Muscle of leg (tissue), 16 donors: ENCODE measurements at places on chromosomes 16 and 17.

- DNase-seq: no peak
Measured at GRCh38 chr17:62566996-62567578, 60.4 kb upstream of the MRC2 start.

GRCh38 chr17:58447039-58447975 lies 30.0 kb upstream of the RNF43 start:
- peak; percentile 58 for DNase-seq

GRCh38 chr17:69588827-69589239 lies 174.3 kb downstream of the MAP2K6 start:
- DNase-seq: no peak

DNA sequence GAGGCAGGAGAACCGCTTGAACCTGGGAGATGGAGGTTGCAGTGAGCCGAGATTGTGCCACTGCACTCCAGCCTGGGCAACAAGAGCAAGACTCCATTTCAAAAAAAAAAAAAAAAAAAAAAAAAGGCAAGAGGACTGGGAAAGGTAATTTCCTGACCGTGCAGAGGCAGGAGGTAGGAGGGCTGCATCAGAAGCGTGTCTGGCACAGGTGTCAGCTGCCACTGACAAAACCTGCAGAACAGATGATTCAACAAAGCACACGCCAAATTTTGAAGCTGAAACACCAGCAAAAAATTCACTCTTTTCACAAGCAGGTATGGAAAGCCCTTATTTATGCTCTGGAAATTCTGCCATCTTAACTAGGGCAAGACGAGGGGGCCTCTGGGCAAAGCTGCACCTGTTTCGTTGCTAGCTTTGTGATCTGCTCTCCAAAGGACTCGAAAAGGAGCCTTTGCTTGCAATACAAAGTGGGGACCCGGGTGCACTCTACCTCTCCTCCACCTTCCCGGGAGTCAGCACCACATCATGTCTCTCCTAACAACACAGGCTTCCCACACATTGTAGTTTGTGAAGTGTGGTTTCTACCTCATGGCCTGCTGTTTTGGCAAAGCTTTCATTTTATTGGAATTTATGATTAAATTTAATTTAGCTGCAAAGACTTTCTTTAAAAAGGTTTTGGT lies 33.7 kb downstream of the USP22 start:
- DNase-seq: no peak

GRCh38 chr17:78304549-78305037 lies 55.3 kb downstream of the SOCS3 start:
- peak; percentile 92 for DNase-seq

DNA sequence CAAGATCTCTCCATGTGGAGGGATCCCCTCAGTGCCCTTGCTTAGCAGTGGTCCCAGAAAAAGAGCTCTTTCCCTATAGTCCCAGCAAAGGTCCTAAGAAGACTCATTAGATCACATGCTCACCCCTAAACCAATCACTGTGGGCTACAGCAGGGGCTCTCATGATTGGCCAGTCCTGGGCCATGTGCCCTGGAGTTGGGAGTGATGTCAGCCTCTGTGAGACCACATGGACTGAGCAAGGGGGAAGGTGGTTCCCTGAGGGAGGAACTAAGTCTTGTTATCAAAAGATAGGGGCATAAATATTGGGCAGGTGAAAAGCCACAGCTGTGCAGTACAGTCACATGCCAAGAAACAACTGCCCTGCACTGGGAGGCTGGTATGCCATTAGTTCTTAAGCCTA lies 51.3 kb downstream of the SCNN1B start:
- no peak for DNase-seq

DNA sequence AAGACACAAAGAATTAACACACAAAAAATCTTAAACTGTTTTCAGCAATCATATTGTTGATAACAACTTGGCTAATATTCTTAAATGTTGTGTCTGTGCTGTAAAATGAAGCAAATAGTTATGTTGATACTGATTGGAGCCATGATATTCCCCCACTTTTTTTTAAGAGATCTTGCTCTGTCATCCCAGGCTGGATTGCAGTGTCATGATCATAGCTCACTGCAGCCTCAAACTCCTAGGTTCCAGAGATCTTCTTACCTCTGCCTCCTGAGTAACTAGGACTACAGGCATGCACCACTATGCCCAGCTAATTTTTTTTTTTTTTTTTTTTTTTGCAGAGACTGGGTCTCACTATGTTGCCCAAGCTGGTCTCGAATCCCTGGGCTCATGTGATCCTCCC lies 26.0 kb downstream of the BBS2 start:
- no peak for DNase-seq

DNA sequence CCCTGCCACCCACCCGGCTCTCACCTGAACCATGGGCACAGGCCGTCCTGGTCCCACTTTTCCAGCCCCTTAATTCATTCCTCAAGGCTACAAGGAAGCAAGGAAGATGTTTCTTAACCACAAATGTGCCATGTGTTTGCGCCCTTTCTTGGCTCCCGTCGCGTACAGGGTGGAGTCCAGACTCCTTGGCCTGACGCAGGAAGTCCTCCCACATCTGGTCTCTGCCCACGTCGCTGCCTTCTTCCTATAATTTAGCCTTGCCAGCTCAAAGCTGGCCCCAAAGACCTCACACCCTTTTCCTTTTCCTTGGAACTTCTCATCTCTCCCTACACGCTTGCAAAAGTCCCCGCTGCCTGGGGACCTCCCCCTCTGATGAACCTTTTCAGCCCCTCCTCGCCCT lies 38.8 kb upstream of the BHLHA9 start:
- peak; percentile 42 for DNase-seq

DNA sequence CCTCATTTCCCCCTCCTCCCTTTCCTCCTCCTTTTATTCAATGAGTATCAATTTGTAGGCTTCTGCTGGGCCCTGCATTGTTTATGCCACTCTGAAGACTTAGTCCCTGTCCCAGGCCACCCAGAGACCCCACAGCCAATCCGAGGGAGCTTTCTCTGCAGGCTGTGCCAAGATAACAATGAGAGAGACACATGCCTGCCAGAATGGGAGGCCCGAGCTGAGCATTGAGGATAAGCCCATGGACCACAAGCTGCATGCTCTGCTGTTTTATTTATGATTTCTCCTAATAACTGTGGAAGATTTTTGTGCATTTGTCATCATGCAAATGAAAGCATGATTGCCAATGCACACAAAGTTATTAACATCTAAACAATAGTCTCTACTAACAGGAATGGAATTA lies 3.0 kb downstream of the RCVRN start:
- peak; percentile 66 for DNase-seq

- no peak for DNase-seq
Measured at GRCh38 chr17:69593351-69593715, 178.8 kb downstream of the MAP2K6 start.

GRCh38 chr17:72184805-72185204 lies 64.0 kb downstream of the SOX9 start:
- DNase-seq: peak; percentile 29

- no peak for DNase-seq
Measured at GRCh38 chr17:18925187-18925586, 26.8 kb upstream of the SLC5A10 start.

- no peak for DNase-seq
Measured at GRCh38 chr16:2253293-2253692, 1.9 kb upstream of the ECI1 start.
